ENCODE measurements at places on chromosomes 2 and 18.

DNA sequence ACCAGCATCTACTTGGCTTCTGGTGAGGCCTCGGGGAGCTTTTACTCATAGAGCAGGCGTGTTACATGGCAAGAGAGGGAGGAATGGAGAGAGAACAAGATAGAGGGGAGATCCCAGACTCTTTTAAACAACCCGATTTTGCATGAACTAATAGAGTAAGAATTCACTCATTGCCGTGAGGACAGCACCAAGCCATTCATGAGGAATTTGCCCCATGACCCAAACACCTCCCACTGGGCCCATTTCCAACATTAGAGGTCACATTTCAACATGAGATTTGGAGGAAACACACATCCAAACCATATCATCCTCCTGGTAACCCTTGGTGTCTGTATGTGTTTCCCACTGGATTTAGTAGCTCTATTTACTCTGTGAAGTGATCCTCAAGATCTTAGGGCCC is 249.9 kb upstream of the SP5 start:
- DNase-seq = no peak

GRCh38 chr18:73690222-73690621 is 457.4 kb downstream of the FBXO15 start:
- no peak for DNase-seq

DNA sequence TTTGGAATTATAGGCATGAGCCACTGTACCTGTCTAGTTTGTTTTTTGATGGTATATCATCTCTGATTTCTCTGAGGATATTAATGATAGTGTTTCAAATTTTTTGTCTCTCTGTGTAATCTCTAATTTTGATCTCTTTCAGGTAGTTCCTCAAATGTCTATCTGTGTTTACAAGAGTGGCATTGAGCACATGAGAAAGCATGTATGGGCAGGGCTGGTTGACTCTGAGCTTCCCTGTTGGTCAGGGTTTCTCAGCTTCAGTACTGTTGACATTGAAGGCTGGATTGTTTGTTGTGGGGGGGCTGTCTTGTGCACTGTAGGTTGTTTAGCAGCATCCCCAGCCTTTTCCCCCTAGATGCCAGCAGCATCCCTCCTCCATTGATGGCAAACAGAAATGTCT is 79.9 kb downstream of the TMEM247 start:
- no peak for DNase-seq

DNA sequence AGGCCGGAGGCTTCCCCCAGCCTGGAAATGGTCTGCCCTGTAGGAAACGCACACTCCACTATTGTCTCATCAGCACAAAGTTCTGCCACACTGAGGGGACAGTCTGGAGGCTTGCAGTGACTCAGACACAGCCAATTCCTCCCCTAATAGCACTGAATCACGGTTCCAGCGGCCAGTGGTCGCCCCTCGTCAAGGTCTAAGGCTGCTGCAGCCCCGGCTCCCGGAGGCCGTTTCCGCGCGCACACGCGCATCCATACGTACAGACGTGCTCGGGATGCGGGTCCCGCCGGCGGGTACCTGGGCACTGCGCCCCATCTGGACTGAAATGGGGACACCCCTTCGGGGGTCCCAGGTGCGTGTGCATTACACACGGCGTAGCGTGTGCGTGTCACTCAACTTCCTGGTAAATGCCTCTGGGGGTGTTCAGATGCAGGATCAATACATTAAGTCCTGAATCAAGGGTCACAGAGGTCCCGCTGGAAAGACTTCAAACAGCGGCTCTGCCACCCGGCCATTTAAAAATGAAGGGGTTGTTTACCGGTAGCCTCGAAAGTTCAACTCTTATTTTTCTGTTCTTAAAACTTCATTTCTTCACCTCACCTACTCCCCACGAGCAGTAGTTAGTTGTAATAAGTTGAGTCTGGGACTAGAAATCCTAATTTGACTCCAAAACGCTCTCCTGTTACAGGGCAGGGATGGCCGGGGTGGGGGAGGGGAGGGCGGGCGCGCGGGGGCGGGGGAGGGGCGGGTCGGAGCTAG is 572 bp upstream of the ZNF516 start:
- DNase-seq = peak; percentile 39

- DNase-seq = no peak
These were observed 4.9 kb upstream of the FIGLA start for GRCh38 chr2:70795164-70795995.

- DNase-seq = no peak
These were observed 13.3 kb downstream of the RAB1A start for GRCh38 chr2:65116645-65117044.

- DNase-seq = no peak
These were observed 37.1 kb downstream of the ICOS start for GRCh38 chr2:203973676-203974075.

GRCh38 chr2:172612051-172612450 is 56.2 kb downstream of the PDK1 start:
- no peak for DNase-seq

- no peak for DNase-seq
These were observed 130.0 kb downstream of the MBD2 start for GRCh38 chr18:54094474-54094873.

DNA sequence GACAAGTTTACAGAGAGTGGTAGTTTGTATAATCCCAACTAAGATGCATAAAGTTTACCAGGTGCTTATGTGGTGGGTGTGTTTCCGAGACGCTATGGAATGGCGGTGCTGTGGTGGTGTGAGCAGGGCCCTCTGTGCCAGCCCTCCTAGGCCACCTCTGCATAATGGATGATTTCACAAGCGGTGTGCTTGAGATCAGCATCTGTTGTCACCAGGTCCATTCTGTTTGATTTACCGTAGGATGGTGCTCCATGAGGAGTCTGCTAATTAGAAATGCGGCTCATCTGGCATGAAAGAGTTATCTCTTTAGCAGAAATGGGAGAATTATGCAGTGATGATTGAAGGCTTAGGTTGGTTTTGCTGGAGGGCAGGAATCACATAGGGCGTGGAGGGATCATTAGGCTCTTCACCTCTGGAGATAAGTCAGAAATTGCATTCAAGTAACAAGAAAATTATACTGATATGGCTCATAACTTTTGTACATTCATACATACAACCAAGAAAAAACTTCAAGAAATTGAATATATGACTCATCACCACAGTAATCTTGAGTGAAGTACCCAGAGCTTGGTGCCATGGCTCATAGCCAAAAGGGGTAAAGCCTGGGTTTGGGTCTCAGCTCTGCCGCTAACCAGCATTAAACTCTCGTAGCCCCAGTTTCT is 41.4 kb downstream of the CRIM1 start:
- no peak for DNase-seq

Data from stimulated activated naive CD4-positive, alpha-beta T cell (primary cell).